Osteocyte (in vitro differentiated cells): ENCODE measurements at places on chromosomes 16 and 17. TPM values are rescaled to one million over a fixed set of nuclear protein-coding genes. Genes with fewer than 3 reads are reported as not detected.

CCDC57 gene
- 50.8 and 57.9 TPM in 2 replicates for total RNA-seq

DNA sequence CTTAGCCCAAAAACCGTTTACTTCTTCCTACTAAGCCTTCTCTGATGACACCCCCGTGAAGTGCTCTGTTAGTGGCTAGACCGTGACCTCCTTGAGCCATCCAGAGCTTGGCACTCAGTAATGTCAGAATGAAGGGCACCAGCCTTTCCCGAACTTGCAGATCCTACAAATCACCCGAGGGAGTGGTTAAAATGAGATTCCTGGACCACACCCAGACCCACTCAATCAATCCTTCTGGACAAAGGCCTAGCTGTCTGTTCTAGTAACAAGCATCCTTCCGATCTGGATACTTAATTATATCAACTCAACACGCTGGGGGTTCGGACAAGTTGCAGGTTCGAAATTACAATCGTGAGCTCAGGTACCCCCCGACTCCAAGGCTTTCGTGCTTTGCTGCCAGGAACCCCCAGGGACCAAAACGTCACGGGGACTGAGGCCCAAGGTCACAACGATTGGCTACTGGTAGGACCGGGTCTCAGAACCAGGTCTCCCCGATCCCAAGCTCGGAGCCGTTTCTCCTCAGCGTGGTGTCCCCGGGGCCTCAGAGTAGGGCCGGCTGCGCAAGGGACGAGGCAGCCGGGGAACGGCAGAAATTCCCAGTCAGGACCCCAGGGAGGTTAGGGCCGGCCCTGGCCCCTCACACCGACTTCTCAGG is 527 bp downstream of the CIAPIN1 start:
- DNase-seq = no peak

TBC1D3C gene
- total RNA-seq = not detected in 2 replicates

GRCh38 chr17:79997011-79997660 is 38.5 kb downstream of the TBC1D16 start:
- DNase-seq = no peak

DNA sequence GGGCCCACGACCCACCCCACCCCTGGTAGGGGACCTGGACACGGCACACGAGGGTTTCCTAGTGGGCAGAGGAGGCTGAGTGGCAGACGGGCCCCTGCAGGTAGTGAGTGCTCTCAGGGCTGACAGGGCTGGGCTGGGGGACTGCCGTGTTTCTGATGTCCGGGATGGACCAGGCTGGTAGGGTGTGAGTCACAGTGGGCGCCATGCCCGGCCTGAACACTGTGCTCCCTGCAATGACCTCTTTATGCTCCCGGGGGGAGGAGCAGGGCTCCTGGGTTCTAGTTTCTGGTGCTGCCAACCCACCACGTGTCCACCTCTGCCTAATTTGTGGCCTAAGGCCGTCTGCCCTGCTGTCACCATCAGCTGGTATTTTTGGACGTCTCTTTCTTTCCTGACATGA is 26.3 kb downstream of the ARHGAP23 start:
- peak; percentile 90 for DNase-seq

GRCh38 chr16:13992976-13993375 is 73.0 kb downstream of the ERCC4 start:
- DNase-seq = peak; percentile 64

DNA sequence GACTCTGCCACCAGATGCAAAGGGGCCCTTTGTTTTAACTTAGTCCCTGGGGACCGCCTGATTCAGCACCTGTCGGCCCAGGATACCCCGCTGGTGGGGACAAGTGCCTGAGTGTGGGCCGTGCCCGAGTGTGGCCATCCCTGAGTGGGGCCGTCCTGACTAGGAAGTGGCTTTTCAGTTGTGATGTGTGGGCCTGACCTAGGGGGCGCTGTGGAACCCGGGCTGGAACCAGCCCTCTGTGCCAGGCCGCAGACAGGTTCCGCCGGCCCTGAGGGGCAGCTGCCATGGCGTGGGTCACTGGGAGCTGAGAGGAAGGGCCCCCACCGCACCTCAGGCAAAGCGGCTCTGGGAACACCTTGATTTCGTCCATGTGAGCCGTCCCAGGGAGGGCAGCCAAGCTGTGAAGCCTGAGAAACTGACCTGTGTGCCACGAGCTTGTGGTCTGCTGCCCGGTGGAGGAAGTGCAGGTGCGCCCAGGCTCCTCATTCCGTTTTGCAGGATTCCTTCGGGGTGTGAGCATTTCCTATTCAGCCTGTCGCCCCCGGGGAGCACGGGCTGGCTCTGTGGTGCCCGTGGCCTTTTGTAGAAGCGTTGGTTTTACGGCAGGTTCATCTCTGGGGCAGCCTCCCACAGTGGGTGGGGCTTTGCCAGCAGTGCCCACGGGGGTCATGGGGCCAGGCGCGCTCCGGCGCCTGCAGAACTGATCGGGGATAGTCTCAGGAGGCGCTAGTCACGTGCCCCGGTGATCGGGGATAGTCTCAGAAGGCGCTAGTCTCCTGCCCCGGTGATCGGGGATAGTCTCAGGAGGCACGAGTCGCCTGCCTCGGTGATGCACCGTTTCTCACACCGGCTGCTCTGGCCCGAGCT is 5.3 kb downstream of the RPL13 start:
- no peak for DNase-seq

GRCh38 chr17:19408346-19408710 is 2.7 kb upstream of the RNF112 start:
- no peak for DNase-seq

GRCh38 chr17:39239640-39240314 is 14.0 kb upstream of the STAC2 start:
- no peak for DNase-seq

BCO1 gene
- not detected in 2 replicates for total RNA-seq

- no peak for DNase-seq
Measured at GRCh38 chr16:57145046-57146021, 40.5 kb downstream of the PSME3IP1 start.
